Activated naive CD8-positive, alpha-beta T cell treated with anti-CD3 and anti-CD28 coated beads for 36 hours (primary cell): ENCODE measurements at places on chromosomes 7 and 10. TPM values are rescaled to one million over a fixed set of nuclear protein-coding genes. Genes with fewer than 3 reads are reported as not detected.

CTTNBP2 gene
- not detected for total RNA-seq

GRCh38 chr7:33623267-33623666 lies 282.1 kb upstream of the BMPER start:
- DNase-seq = no peak

COL17A1 gene
- total RNA-seq = not detected

DNA sequence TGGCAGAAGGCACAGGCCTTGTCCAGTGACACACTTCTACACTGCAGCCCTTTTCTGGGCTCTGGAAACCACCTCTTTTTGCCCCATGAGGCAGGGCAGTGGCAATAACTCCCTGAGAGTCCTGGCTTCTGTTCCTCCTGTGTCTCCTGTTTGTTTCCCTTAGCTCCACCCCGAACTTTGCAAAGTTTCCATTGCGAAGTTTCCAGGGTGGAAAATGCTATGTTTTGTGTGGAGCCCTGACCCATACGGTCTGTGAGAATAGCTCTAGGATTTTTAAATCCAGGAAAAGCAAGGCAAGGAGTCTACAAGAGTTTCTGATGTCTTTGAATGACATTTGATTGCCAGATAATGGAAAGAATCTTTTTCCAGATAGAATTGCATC lies 92.2 kb upstream of the AKR1E2 start:
- no peak for DNase-seq

DNA sequence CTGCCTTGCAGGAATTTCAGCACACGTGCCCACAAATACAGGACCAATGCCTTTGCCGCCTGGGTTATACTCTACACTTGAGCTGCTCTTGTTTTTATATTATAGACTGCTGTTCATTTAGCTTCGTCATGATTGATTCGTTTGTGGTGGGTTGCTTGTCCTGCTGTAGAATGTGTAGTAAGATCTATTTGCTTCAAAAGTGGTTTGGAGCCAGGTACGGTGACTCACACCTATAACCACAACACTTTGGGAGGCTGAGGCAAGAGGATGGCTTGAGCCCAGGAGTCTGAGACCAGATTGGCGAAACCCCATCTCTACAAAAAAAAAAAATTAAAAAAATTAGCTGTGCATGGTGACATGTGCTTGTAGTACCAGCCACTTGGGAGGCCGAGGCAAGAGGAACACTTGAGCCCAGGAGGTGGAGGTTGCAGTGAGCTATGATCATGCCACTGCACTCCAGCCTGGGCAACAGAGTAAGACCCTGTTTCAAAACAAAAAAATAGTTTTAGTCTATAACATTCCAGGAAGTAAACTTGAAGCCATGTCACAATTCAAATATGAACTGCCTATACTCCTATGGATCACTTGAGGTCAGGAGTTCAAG lies 9.0 kb upstream of the RHBDD2 start:
- DNase-seq = peak; percentile 25

DNA sequence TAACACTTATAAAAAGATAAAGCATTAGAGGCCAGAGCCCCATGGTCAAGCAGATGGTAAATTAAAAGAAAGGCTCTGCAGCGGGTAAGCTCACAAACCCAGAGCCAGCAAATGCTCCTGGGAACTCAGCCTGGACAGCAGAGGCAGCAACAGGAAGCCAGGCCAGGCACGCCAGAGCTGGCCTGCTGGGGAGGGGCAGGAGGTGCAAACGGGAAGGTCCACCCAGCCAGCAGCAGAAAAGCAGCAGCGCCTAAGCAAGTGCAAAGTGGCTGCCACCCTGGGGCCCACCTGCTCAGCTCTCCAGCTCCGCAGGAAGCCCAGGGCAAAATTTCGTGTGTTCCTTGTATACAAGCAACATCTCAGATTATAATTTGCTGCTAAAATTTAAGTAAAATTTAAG lies 82.7 kb upstream of the GPR22 start:
- no peak for DNase-seq

- DNase-seq = no peak
These were observed 127.2 kb upstream of the RSU1 start for GRCh38 chr10:16944402-16944801.

DNA sequence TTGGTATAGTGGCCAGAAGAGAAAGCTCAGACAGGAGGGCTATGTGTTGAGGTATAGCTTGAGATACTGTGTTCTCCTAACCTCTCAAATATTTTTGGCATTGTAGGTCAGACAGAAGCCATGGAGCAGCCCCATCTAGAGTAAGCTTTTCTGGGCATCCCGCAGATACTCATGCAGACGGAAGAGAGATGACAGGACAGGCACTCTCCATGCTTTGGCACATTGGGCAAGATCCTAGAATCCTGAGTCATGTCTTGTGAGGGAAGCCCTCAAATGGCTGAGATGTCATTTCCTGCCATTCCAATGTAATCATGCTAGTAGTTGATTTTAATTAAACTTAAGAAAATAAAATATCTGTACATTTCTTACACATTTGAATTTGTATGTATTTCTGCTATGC lies 16.8 kb upstream of the KIF20B start:
- no peak for DNase-seq

GRCh38 chr10:4243651-4244050 lies 458.6 kb upstream of the KLF6 start:
- no peak for DNase-seq

DNA sequence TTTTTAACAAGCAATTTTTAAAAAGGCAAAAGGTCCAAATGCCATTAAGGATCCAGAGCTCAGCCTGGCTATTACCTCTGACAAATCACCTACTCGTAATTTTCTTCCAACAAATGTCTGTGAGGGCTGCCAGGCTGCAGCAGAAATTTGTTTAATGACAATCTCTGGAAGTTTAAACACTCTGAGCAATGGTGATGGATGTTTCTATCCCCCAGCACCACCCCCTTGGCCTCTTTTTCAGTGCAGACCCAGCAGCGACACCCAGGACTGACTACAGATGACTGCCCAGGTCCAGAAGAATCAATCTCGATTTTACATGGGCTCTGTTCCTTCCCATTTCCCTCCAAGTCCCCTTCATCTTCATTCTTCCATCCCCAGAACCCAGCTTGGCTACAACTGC lies 201.4 kb upstream of the AOAH start:
- DNase-seq = no peak

SVOPL gene
- 0.70 TPM for total RNA-seq

DNA sequence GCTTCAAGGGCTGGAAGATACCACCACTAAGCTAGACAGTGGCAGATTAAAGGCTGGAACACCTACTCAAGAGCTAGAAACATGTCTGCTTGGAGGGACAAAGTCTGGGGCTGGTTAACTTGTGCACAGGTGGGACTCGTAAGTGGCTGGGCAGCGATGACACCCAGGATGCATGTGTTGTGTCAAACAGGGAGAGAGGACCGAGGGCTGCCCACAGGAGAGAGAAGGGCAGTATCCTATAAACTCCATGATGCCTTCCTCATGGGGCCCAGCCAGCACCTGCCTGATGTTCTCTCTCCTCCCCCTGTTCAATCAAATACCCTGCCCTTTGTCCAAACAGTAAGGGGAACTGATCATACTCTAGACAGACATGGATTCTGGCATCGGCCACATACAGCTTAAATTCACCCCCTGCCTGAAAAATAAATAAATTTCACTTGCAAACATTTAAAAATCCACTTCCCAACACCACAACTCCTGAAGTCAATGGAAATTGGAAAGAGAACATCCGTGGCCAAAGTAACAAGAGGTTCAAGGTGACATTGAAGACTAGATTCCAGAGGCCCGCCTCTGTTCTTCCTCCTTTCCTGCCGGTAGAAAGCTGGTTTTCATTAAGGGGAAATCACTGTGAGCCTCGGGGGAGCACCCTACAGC lies 50.6 kb downstream of the CHST15 start:
- DNase-seq = no peak
